ENCODE measurements at places on chromosomes 13 and 19.
A peak's percentile ranks its signal among the peaks of the same experiment; 100 is the strongest.

DNA sequence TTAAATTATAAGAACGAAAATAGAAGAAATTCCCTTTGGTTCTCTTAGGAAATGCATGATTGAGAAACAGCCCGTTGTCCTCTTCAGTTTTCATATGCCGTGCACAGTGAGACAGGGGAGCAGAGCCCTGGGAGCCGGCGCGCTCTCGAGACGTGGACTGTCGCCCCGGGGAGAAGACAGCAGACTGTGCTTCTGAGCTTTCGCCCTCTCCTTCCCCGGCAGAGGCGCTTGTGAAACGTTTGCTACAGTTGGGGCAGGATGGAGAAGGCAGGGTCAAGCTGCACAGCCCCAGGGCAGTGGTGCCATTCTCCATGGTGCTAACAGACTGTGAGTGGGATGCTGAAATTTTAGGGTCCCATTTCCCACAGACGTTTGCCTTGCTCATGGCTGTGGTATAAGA lies 192.2 kb upstream of the KL start:
- DNase-seq, result no peak

DNA sequence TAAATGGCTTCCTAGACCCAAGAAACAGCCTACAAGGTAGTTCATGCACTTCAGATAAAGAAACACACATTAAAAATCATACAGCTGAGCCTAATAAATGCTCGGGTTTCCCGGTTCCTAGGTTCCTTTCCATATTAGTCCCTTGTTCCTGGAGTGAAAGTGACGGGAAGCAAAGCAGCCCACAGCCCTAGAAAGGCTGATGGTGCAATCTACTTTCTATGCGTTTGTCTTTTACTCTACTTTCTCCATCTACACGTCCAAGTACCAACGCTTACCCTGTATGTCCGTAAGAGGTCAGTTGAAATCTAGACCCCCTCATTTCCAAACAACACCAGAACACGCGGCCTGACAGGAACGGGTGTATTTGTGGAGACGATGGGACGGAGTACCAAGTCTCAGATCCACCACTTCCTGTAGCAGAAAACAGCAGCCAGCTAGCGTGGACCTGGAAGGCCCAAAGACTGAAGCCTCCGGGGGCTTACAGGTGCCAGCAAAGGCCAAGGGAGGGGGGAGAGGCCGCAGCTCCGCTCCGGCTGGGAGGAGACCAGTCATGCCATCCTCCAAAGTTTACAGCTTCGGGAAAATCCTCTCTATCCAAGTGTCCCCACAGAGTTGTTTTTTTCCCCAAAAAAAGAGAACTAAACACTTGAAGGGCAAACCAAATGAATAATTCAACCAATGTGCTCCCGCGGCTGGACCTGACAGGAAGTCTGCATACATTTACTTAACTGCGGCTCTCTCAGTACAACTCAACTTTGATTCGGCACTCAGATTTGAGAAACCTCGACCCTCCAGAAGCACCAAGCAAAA lies 34.1 kb downstream of the STK24 start:
- DNase-seq, result no peak

- DNase-seq, result no peak
Measured at GRCh38 chr13:45545686-45546409, 69.7 kb downstream of the ERICH6B start.

DNA sequence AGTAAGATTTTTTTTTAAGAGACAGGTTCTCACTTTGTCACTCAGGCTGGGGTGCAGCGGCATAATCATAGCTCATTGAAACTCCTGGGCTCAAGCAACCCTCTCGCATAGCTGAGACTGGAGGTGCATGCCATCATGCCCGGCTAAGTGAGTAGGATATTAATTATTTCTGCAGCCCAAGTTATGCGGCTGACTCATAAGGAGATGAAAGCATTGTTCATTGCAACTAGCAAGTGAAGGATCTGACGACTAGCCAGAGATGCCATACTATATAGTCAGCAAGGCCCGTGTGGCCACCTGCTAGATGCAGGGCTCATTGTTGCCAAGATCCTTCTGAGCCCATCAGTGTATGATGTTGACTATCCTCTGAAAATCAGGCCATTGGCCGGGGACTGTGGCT lies 45.2 kb downstream of the ABCC4 start:
- no peak for DNase-seq

DNA sequence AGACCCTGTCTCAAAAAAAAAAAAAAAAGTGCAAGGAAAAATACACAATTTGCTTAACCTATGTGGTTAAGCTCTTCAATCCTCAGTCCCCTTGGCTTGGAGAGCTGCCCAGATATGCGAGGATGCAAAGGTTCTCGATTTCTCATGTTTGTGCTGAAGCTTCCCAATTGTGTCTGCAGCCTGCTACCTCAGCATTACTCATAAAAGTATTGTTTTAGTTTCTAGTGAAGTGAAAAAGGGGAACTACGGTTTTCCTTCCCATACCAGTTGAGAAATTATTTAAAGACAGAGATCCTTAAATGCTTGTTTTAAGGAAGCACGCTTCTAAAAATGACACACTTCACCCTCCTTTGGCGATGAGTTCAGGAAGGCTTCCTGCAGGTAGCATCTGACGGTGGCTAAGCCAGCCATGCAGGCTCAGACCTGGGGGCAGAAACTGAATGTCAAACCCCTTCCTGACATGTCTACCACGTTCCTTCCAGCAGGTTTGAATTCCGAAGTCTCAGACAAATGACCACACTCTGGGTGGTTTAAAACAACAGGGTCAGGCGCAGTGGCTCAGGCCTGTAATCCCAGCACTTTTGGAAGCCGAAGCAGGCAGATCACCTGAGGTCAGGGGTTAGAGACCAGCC lies 47.9 kb downstream of the RUBCNL start:
- DNase-seq, result no peak

- peak; percentile 10 for DNase-seq
Measured at GRCh38 chr19:23991170-23991569, 76.5 kb downstream of the ZNF726 start.

GRCh38 chr19:50949861-50950260 lies 3.0 kb downstream of the KLK5 start:
- DNase-seq, result no peak

- DNase-seq, result no peak
Measured at GRCh38 chr13:94712287-94712811, at the start of gene SOX21. TSS of gene SOX21 (minus strand) at chr13:94712545. CDS start at chr13:94712049, 496 bp downstream.

- no peak for DNase-seq
Measured at GRCh38 chr19:33780251-33780650, 16.4 kb upstream of the KCTD15 start.

DNA sequence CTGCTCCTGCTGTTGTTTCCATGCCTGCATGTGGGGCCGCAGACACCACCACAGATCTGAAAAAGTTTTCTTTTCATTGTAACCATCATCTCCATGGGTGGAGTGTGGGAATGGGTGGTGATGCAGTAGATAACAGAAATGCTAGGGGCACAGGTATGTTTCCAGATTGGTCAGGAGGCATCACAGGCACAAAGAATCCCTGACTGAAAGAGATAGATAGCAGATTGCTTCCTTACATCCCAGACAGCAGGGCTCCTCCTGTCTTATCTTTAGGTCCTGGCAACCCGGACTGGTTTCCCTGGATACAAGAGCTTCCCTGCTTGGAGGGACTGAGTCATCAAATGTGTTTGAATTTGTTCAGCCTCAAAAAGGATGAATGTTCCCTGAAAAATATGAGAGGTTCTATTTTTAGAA lies 1937.6 kb downstream of the PCDH9 start:
- DNase-seq, result no peak

DNA sequence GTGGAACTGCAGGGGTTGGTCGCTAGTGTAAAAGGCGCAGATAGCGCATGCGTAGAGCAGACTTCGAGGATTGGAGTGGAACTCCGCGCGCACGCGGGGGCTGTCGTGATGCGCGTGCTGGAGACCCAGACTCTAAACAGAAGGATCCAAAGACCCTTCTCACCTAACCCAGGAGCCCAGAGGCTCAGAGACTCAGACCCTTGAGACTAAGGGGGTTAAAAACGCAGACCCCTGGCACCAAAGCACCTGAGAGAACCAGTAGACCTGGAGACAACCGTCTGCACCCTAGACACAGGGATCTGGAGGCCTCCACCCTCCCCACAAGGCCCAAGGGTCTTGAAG lies 567 bp upstream of the CTU1 start:
- DNase-seq, result no peak
